ENCODE measurements at places on chromosomes 3 and 15. TPM values are rescaled to one million over a fixed set of nuclear protein-coding genes. Genes with fewer than 3 reads are reported as not detected.

TFDP2 gene
- 57.6 TPM for total RNA-seq

DNA sequence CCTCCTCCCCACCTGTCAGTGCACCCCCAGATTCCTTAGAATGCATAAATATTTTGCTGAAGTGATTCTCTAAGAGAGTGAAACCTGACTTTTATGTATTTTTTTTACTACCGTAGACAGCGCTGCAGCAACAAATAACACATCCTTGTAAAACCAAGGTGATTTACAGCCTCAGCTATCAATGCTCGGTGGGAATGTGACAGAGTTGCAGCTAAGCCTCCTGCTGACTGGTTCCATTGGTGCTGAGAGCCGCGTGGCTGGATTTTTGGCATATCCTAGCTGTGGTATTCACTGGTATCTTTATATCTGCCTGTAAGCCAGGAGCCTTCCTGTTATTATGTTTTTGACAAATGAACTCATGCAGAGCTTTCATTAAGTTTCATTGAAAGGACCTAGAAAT is 11.0 kb downstream of the FGD5 start:
- no peak overlapping the region for H3K4me3 ChIP-seq
- no peak overlapping the region for H3K27ac ChIP-seq
- H3K27me3 ChIP-seq, result peaks cover 34% of the 10 kb centered on the region
- H3K4me1 ChIP-seq, result no peaks in the 10 kb centered on the region
- no peaks in the 10 kb centered on the region for H3K36me3 ChIP-seq

DNA sequence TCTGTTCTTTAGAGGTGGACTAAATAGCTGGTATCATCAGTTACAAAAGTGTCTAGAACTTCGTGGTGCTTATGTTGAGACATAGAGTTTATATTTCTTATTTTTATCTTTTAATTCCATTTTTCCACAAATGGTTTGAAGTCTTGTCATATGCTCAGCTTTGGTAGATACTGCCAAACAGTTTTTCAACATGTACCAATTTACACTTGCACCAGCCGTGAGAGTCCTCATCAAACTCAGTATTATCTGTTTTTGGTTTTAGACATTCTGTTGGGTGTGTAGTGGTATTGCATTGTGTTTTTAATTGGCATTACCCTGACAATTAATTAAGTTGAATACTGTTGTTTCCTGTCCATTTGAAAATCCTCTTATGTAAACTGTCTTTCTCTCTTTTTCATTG is 16.7 kb downstream of the ISLR2 start:
- no peaks in the 10 kb centered on the region for H3K36me3 ChIP-seq
- DNase-seq, result no peak
- no peak overlapping the region for H3K27ac ChIP-seq
- no peaks in the 10 kb centered on the region for H3K27me3 ChIP-seq
- 0 out of 2 replicates have a peak, but pooled peaks cover 6% of the 10 kb centered on the region for H3K4me1 ChIP-seq

AHSG gene
- not detected for total RNA-seq

Data from PC-9 (cell line).